ENCODE measurements at places on chromosomes 2 and 18. TPM values are rescaled to one million over a fixed set of nuclear protein-coding genes. Genes with fewer than 3 reads are reported as not detected.

DNA sequence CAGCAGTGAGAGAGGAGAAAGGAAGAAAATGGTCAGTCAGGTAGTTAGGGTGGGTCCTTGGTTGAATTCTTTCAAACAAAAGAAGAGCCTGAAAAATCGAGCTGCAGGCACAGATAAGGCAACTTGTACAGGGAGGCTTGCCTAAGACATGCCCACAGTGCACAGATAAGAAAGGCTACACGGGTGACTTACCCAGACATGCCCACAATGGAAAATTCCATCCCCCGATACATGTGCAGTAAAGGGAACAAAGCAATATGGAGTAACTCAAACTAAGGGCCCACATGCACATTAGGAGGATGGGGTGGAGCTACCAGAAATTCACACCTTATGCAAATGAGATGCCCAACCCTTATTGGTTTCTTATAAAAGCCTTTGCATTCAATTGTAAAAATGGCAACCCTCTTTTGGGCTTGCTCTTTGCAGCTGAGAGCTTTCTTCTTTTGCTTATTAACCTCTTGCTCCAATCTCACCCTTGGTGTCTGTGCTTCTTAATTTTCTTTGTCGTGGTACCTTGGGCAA lies 110.3 kb upstream of the RMP24 start:
- no peaks in the 10 kb centered on the region for H3K27me3 ChIP-seq

Gene VIL1
- total RNA-seq, result not detected

DNA sequence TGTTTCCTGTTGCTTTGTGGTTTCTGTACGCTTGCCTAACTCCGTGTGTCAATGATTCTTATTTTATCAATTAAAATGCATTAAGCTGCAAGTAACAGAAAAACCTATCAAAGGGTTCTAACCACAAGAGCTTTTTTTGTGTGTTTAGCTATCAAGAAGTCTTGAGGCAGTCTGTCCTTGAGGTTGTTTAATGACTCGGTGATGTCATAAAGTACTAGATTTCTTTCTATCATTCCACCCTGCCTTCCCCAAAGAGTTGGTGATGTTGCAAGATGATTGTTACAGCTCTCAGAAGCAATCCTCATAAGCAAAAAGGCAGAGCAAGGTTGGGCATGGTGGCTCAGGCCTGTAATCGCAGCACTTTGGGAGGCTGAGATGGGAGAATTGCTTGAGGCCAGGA lies 51.9 kb upstream of the SPTBN1 start:
- no peaks in the 10 kb centered on the region for H3K27me3 ChIP-seq
- H3K4me1 ChIP-seq, result peaks cover 15% of the 10 kb centered on the region
- DNase-seq, result peak; percentile 58
- 0 out of 2 replicates have a peak overlapping the region, but pooled peaks have one; percentile 9 for H3K27ac ChIP-seq
- H3K4me3 ChIP-seq, result no peak overlapping the region

Gene GULP1
- 40.1 TPM for total RNA-seq

DNA sequence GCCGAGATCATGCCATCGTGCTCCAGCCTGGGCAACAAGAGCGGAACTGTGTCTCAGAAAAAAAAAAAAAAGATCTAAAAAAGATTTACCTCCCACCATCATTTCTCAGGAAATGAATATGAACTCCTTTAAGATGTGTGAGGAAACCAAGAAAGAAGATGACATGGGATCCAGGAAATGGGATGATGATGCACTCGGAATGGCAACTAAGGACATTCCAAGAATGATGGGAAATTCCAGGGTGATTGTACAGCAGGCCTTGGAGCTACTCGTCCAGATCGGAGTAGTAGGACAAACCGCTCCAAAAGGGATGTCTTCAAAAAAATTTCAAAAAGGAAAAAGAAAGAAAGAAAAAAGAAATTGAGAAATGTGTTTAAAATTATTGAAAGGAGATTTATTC lies 84.9 kb upstream of the PMAIP1 start:
- peak; percentile 96 for DNase-seq
- H3K4me3 ChIP-seq, result no peak overlapping the region
- no peaks in the 10 kb centered on the region for H3K27me3 ChIP-seq
- H3K4me1 ChIP-seq, result peaks cover 3% of the 10 kb centered on the region
- H3K36me3 ChIP-seq, result no peaks in the 10 kb centered on the region

DNA sequence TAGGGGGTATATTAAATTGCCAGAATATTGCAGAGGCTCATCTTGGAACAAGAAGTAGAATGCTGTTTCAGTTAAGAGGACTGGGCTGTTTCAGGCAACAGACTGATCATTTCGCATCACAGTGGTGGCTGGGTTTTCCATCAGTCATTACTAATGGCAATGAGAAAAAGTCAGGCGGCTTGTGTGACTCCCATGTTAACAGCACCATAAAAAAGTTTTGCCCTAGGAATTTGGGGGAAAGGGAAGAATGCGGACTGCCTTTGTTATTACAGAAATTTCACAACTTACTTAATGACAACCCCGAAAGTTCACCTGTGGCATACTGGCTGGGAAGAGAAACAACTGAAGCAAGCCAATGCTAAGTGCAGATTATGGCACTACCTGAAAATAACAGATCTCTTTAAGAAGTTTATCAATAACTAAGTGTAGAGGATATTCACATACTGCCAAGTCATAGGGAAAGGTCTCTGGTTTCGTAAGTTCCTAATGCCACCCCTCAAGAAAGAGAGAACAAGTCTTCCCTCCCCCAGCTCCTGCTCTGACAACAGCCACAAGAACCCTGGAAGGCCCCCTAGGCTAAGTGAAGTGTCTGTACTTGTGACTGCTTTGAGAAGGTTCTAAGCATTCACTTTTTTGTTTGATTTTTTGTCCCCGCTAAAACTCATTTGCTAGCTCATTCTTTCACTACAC lies 40.5 kb upstream of the AP1S3 start:
- peaks cover 53% of the 10 kb centered on the region for H3K36me3 ChIP-seq
- H3K27me3 ChIP-seq, result no peaks in the 10 kb centered on the region
- no peak for DNase-seq
- H3K27ac ChIP-seq, result no peak overlapping the region
- H3K4me3 ChIP-seq, result no peak overlapping the region

- H3K4me3 ChIP-seq, result no peak overlapping the region
- no peaks in the 10 kb centered on the region for H3K4me1 ChIP-seq
- H3K27ac ChIP-seq, result no peak overlapping the region
These were observed 11.4 kb downstream of the ARL6IP6 start for GRCh38 chr2:152729844-152730243.

DNA sequence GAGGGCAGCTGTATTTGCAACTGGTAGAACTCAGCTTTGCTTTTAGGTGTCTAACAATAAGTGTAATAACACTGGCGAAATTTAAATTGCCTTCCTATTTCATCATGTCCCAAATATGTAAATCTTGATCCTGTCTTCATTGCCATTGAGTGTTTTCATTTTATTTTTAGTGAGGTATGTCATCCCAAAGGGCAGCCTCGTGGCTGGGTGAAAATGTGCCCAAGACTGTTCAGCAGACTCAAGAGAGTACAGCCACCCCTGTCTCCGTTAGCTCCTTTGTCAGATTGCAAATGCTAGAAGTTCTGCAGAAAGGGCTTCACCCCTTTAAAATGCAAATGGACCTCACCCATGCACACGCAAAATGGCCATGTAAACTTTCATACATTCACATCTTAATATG lies 278.8 kb downstream of the RND3 start:
- no peaks in the 10 kb centered on the region for H3K27me3 ChIP-seq
- H3K27ac ChIP-seq, result no peak overlapping the region
- H3K36me3 ChIP-seq, result no peaks in the 10 kb centered on the region
- H3K4me1 ChIP-seq, result peaks cover 22% of the 10 kb centered on the region
- no peak overlapping the region for H3K4me3 ChIP-seq

- no peaks in the 10 kb centered on the region for H3K4me1 ChIP-seq
- no peaks in the 10 kb centered on the region for H3K36me3 ChIP-seq
- no peak for DNase-seq
- H3K4me3 ChIP-seq, result no peak overlapping the region
- H3K27me3 ChIP-seq, result no peaks in the 10 kb centered on the region
- H3K27ac ChIP-seq, result no peak overlapping the region
These were observed 31.3 kb upstream of the CDCA7 start for GRCh38 chr2:173323371-173323770.

DNA sequence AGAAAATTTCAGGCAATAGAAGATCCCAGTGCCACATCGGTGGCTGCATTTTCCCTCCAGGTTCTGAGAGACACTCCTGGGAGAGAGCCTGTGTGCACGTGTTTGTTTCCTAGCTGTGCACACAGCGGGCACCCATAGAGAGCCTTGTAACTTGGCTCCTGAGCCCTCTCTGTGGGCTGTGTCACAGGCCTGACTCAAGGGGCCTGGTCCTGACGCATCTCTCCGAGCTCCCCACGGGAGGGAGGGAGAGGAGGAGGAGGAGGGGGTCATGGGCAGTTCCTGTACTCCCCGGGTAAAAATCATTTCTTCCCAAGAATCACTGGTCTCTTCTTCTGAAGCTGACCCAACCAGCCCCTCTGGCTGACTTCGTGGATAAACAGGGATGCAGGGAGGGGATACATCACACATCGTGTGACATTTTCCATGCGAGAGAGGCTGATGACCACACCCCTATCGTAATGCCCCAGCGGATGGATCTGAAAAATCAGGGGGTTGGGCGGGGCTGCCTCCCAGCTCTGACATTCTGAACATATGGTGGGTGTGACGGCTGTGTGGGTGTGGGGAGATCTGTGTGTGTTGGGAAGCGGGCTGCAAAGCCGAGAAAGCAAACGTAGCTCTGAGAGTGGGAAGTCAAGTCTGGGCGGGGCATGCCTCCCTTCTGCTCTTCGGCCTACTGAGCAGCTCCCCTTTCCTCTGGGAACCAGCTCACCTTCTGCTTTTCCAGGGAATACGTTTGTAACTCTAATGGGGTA lies 308.3 kb upstream of the HS6ST1 start:
- H3K36me3 ChIP-seq, result no peaks in the 10 kb centered on the region
- DNase-seq, result no peak
- peaks cover 26% of the 10 kb centered on the region for H3K4me1 ChIP-seq
- no peak overlapping the region for H3K4me3 ChIP-seq
- H3K27ac ChIP-seq, result no peak overlapping the region

- H3K4me3 ChIP-seq, result no peak overlapping the region
- peaks cover 51% of the 10 kb centered on the region for H3K27me3 ChIP-seq
- H3K4me1 ChIP-seq, result no peaks in the 10 kb centered on the region
- no peak for DNase-seq
These were observed 22.7 kb downstream of the RUFY4 start for GRCh38 chr2:218091746-218092145.

Gene ST8SIA5
- total RNA-seq, result not detected

Gene HOXD12
- total RNA-seq, result not detected

- no peaks in the 10 kb centered on the region for H3K27me3 ChIP-seq
- no peaks in the 10 kb centered on the region for H3K4me1 ChIP-seq
- no peak overlapping the region for H3K4me3 ChIP-seq
- H3K36me3 ChIP-seq, result no peaks in the 10 kb centered on the region
- H3K27ac ChIP-seq, result no peak overlapping the region
These were observed 119.2 kb downstream of the ANKRD44 start for GRCh38 chr2:197191177-197191939.

Gene WDFY1
- 93.6 TPM for total RNA-seq

- H3K27ac ChIP-seq, result no peak overlapping the region
- peaks cover 2% of the 10 kb centered on the region for H3K27me3 ChIP-seq
- no peaks in the 10 kb centered on the region for H3K36me3 ChIP-seq
- DNase-seq, result no peak
- no peak overlapping the region for H3K4me3 ChIP-seq
- no peaks in the 10 kb centered on the region for H3K4me1 ChIP-seq
These were observed 29.2 kb downstream of the DYTN start for GRCh38 chr2:206688990-206689389.

- H3K27me3 ChIP-seq, result peaks cover 7% of the 10 kb centered on the region
- no peak overlapping the region for H3K4me3 ChIP-seq
- no peak for DNase-seq
- no peak overlapping the region for H3K27ac ChIP-seq
- H3K4me1 ChIP-seq, result no peaks in the 10 kb centered on the region
These were observed 20.5 kb downstream of the TMEM18 start for GRCh38 chr2:656676-657075.

DNA sequence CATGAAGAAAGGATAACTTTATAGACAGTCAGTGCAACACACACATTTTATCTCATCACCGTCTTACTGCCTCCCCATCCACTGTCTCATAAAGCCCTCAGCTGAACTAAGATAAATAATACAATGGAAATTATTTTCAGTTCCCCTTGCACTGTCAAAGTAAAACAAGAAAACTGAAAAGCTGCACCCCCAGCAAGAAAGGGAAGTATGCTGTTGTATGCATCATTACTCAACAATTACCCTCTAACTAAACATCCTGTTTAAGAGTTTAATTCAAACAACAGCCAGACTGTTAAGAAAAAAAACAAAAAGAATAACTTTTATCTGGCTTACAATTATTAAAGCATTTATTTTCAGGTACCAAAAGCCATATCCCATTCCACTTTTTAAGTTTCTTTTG lies 25.0 kb downstream of the MPPE1 start:
- H3K4me3 ChIP-seq, result no peak overlapping the region
- peaks cover 24% of the 10 kb centered on the region for H3K36me3 ChIP-seq
- H3K27ac ChIP-seq, result no peak overlapping the region
- no peaks in the 10 kb centered on the region for H3K4me1 ChIP-seq
- DNase-seq, result peak; percentile 41

Gene TTC27
- total RNA-seq, result 33.3 TPM

Gene NAT8
- total RNA-seq, result not detected

Gene SERPINB4
- not detected for total RNA-seq

GRCh38 chr2:240211598-240212424 lies 71.4 kb upstream of the OTOS start:
- no peak for DNase-seq
- no peaks in the 10 kb centered on the region for H3K36me3 ChIP-seq
- H3K4me1 ChIP-seq, result no peaks in the 10 kb centered on the region
- H3K27me3 ChIP-seq, result peaks cover 16% of the 10 kb centered on the region
- H3K4me3 ChIP-seq, result no peak overlapping the region

Gene POLE4
- 16.7 TPM for total RNA-seq

Gene C2orf78
- not detected for total RNA-seq

- peaks cover 2% of the 10 kb centered on the region for H3K4me1 ChIP-seq
- DNase-seq, result no peak
- no peak overlapping the region for H3K27ac ChIP-seq
- H3K27me3 ChIP-seq, result no peaks in the 10 kb centered on the region
These were observed 198.5 kb downstream of the HDAC4 start for GRCh38 chr2:239202343-239202742.

DNA sequence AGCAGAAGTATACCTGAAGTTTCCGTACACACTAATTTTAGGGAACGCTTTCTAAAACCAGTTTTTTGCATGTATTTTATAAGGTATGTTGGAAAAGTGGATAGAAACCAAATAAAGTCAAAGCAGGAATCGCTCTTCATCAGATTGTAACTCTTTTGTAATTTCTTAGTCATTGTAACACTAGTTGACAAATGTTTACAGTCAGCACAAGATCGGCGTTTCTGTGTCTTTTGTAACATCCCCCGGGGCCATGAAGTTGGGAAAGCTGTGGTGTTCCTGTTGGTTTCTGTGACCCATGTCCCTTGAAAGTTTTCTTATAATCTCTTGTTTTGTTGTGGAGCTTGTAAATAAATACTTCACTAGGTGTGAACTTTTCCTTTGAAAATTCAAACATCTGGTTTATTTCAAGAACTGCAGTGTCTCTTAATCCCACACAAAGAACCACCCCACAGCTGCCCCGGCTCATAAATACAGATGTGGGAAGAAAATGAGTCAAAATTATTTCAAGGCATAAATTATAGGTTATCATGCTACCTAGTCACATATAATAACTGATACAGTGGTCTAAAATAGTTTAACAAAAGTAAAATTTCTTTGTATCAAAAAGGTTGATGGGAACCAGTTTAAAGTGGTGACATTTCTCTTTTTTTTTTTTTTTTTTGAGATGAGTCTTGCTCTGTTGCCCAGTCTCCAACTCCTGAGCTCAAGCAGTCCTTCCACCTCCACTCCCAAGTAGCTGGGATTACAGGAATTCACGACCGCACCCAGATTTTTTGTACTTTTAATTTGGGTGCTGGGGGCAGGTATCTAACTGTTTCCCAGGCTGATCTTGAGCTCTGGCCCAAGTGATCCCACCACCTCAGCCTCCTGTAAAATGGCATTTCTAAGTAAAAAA lies 751 bp upstream of the NMI start:
- H3K27ac ChIP-seq, result peak overlapping the region; percentile 93
- no peaks in the 10 kb centered on the region for H3K36me3 ChIP-seq
- H3K27me3 ChIP-seq, result no peaks in the 10 kb centered on the region
- peak; percentile 53 for DNase-seq
- peak overlapping the region; percentile 57 for H3K4me3 ChIP-seq
- peaks cover 2% of the 10 kb centered on the region for H3K4me1 ChIP-seq

Measured in IMR-90 (cell line).